Bronchus fibroblast of lung (primary cell): ENCODE measurements at places on chromosomes 16 and 17. TPM values are rescaled to one million over a fixed set of nuclear protein-coding genes. Genes with fewer than 3 reads are reported as not detected.

Gene VPS25
- 96.5 and 96.9 TPM in 2 replicates for total RNA-seq

Gene GGT6
- not detected in 2 replicates for total RNA-seq

Gene JMJD8
- total RNA-seq: 58.3 and 69.4 TPM in 2 replicates

Gene SLC52A1
- total RNA-seq: 0.15 TPM in 1 of 2 replicates, not detected in the other

Gene VAT1L
- 7.6 and 8.7 TPM in 2 replicates for total RNA-seq

Gene HSD17B2
- not detected in 2 replicates for total RNA-seq

Gene LRRC36
- under 0.01 TPM in 1 of 2 replicates, not detected in the other for total RNA-seq

Gene SLC13A2
- not detected in 2 replicates for total RNA-seq

Gene SRRM2
- total RNA-seq: 43.3 and 52.5 TPM in 2 replicates
